Naive thymus-derived CD8-positive, alpha-beta T cell (primary cell): ENCODE measurements at places on chromosomes 7 and 10. TPM values are rescaled to one million over a fixed set of nuclear protein-coding genes. Genes with fewer than 3 reads are reported as not detected.

SLC39A12 gene
- polyA plus RNA-seq = not detected

PIP gene
- polyA plus RNA-seq = not detected

PLXNA4 gene
- 0.18 TPM for polyA plus RNA-seq

HEPACAM2 gene
- polyA plus RNA-seq = not detected

FAM131B gene
- polyA plus RNA-seq = 0.44 TPM

LRRN3 gene
- polyA plus RNA-seq = 127 TPM

ODAD2 gene
- polyA plus RNA-seq = 0.15 TPM

DNA sequence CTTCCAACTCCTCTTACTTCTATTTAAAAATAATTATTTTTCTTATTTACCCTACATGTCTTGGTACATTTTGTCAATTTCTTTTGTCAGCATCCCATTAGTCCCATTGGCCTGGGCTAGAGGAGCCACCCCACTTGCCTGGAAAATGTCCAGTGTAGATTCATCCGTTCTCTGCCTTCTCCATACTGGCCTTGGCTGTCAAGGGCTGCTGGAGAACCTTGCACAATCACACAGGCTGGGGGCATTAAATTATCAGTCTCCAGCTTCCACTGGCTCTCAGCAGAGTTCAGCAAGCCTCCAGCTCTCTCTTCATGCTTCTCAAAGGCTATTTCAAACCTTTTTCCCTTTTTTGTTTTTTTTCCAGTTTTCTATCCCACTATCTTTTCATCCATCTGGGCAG is 13.8 kb upstream of the ZCCHC24 start:
- H3K4me1 ChIP-seq = no peaks in the 10 kb centered on the region
- no peak overlapping the region for H3K27ac ChIP-seq

- no peak overlapping the region for H3K27ac ChIP-seq
- H3K36me3 ChIP-seq = no peaks in the 10 kb centered on the region
- H3K27me3 ChIP-seq = no peaks in the 10 kb centered on the region
- DNase-seq = no peak
Measured at GRCh38 chr10:76021398-76021797, 590.0 kb downstream of the LRMDA start.

- no peaks in the 10 kb centered on the region for H3K36me3 ChIP-seq
- no peak for DNase-seq
- H3K27ac ChIP-seq = no peak overlapping the region
- peaks cover 3% of the 10 kb centered on the region for H3K4me1 ChIP-seq
- H3K27me3 ChIP-seq = no peaks in the 10 kb centered on the region
Measured at GRCh38 chr10:15311569-15312280, 59.4 kb downstream of the FAM171A1 start.

DNA sequence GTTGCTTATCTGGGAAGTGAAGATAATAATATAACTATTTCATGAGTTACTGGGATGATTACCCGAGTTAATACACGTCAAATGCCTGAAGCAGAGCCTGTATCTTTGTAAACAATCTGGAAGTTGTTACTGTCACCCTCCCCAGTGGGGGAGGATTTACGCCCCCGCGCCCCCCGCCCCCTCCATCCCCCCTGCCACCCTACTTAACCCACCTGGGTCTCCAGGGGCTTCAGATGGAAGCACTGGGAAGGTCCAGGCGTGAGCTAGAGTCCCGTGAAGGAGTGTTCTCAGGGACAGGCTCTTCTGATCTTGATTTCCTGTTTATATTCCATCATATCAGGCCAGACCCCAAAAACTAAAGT is 691 bp upstream of the PPA1 start:
- no peaks in the 10 kb centered on the region for H3K27me3 ChIP-seq
- no peak for DNase-seq
- H3K36me3 ChIP-seq = no peaks in the 10 kb centered on the region
- peak overlapping the region; percentile 99 for H3K27ac ChIP-seq

GRCh38 chr10:17737027-17737965 is 14.7 kb upstream of the TMEM236 start:
- H3K4me1 ChIP-seq = peaks cover 2% of the 10 kb centered on the region
- DNase-seq = no peak
- no peak overlapping the region for H3K27ac ChIP-seq
- H3K4me3 ChIP-seq = no peak overlapping the region
- H3K27me3 ChIP-seq = no peaks in the 10 kb centered on the region

GRCh38 chr7:74452748-74453321 is 871 bp upstream of the GTF2IRD1 start:
- no peaks in the 10 kb centered on the region for H3K36me3 ChIP-seq
- H3K27me3 ChIP-seq = peaks cover 8% of the 10 kb centered on the region
- peak overlapping the region; percentile 65 for H3K27ac ChIP-seq
- DNase-seq = no peak

- no peak overlapping the region for H3K27ac ChIP-seq
- no peaks in the 10 kb centered on the region for H3K27me3 ChIP-seq
- H3K36me3 ChIP-seq = no peaks in the 10 kb centered on the region
Measured at GRCh38 chr10:70191972-70192305, 21.6 kb upstream of the SAR1A start.

GRCh38 chr7:22669692-22670421 is 57.1 kb upstream of the IL6 start:
- no peaks in the 10 kb centered on the region for H3K27me3 ChIP-seq
- H3K36me3 ChIP-seq = no peaks in the 10 kb centered on the region
- DNase-seq = no peak

GRCh38 chr10:73485320-73485719 is 10.5 kb downstream of the PPP3CB start:
- H3K4me1 ChIP-seq = peaks cover 33% of the 10 kb centered on the region
- H3K27ac ChIP-seq = peak overlapping the region; percentile 18
- no peaks in the 10 kb centered on the region for H3K27me3 ChIP-seq

DNA sequence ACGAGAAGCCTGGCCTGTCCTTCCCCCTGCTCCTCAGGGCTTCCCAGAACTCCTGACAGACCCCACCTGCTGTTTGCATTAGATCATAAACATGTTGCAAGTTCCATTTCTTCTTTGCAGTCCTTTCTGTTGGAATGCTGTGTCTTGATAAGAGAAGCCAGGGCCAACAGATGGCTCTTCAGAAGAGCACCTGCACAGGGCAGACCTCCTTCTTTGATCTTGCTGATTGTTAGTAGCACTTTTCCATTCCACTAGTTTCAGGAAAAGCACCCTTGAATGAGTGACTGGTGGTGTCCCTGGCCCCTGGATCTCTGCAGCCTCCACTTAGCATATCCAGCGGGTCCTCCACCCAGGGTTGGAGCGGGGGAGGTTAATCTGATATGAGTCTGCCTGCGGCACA is 243.2 kb downstream of the GFRA1 start:
- H3K36me3 ChIP-seq = peaks cover 2% of the 10 kb centered on the region
- H3K27ac ChIP-seq = no peak overlapping the region
- DNase-seq = no peak

DNA sequence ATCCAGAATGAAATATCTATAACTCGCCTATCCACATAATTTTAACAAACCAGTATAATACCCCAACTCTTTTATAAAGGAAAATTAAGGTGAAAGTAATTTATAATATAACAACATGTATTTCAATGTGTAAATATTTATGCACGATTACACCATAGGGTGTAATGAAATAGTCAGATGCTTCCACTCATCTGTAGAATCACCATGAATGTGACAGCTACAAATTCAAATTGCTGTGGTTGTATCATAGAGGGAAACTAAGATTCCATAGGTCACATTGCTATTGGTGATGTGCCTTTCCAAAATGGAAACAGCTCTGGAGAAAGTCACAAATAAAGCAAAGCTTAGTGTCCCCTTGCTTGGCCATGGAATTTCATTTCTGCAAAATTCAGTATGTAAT is 95.7 kb downstream of the CPED1 start:
- H3K4me1 ChIP-seq = no peaks in the 10 kb centered on the region
- no peaks in the 10 kb centered on the region for H3K36me3 ChIP-seq
- H3K4me3 ChIP-seq = no peak overlapping the region
- H3K27ac ChIP-seq = no peak overlapping the region

DNA sequence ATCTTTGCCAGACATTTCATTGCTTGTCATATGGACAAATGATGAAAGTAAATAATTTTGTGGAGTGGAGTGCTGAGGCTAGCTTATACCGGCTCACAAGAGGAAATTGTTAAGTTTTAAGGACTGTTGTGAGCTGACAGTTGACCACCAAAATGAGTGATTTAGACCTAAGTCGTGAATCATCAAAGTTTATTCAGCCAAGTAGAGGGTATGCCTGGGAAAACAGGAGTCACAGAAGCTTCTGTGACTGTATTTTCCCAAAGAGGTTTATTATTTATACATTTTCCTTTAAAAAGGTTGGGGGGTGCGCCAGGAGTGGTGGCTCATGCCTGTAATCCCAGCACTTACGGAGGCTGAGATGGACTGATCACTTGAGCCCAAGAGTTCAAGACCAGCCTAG is 21.8 kb downstream of the MRPS24 start:
- peaks cover 4% of the 10 kb centered on the region for H3K27me3 ChIP-seq
- no peak overlapping the region for H3K27ac ChIP-seq
- no peaks in the 10 kb centered on the region for H3K36me3 ChIP-seq
- DNase-seq = no peak

DNA sequence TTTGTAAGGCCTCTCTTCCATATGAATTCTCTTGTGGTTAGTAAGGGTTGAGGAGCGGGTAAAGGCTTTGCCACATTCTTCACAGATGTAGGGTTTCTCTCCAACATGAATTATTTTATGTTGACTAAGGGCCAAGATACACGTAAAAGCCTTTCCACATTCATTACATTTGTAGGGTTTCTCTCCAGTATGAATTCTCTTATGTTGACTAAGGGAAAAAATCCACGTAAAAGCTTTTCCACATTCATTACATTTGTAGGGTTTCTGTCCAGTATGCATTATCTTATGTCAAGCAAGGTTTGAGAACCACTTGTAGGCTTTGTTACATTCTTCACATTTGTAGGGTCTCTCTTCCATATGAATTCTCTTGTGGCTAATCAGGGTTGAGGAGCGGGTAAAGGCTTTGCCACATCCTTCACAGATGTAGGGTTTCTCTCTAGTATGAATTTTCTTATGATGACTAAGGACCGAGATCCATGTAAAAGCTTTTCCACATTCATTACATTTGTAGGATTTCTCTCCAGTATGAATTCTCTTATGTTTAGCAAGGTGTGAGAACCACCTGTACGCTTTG is 493.0 kb downstream of the ZNF479 start:
- DNase-seq = no peak
- H3K36me3 ChIP-seq = peaks cover 60% of the 10 kb centered on the region
- no peak overlapping the region for H3K27ac ChIP-seq
- H3K4me1 ChIP-seq = no peaks in the 10 kb centered on the region
- no peaks in the 10 kb centered on the region for H3K27me3 ChIP-seq
- H3K4me3 ChIP-seq = no peak overlapping the region

DNA sequence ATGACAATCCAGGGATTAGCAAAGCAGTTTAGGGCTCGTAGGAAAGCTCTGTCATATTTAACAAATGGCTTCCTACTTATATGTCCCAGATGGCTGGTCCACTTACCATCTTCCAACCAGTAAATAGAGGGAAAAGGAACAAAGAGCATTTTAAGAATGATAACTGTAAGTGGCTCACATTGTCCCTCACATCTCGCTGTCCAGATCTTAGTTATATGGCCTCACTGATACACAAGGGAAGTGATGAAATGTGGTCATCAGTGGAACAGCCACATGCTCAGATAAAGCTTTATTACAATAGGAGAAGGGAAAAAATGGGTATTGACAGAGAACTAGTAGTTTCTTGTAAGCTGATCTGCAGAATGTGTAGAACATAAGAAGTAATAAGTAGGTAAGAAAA is 35.8 kb downstream of the IQUB start:
- no peak overlapping the region for H3K4me3 ChIP-seq
- no peak overlapping the region for H3K27ac ChIP-seq
- peaks cover 29% of the 10 kb centered on the region for H3K27me3 ChIP-seq
- H3K36me3 ChIP-seq = no peaks in the 10 kb centered on the region
- H3K4me1 ChIP-seq = no peaks in the 10 kb centered on the region
- DNase-seq = no peak

GRCh38 chr10:42955493-42955889 is 121.4 kb upstream of the RET start:
- peaks cover 16% of the 10 kb centered on the region for H3K27me3 ChIP-seq
- H3K4me1 ChIP-seq = no peaks in the 10 kb centered on the region
- no peak overlapping the region for H3K27ac ChIP-seq
- no peak overlapping the region for H3K4me3 ChIP-seq

DNA sequence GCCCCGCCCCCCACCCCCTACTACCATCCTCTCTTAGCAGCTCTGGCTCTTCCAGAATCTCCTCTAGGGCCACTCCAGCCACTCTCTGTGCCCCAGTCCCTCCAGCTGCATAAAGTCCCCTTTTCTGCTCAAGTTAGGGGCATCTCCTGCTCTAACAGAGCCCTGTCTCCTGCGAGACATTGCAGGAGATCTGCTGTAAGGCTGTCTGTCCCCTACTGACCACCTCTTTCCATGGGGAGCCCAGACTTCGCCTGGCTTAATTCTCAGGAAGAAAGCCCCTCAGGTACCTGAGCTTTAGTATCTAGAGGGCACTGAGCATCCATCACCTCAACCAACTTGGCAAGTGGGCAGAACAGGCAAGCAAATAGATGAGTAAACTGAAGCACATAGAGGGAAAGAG is 200.7 kb upstream of the ZMIZ1 start:
- no peak for DNase-seq
- no peak overlapping the region for H3K4me3 ChIP-seq
- H3K36me3 ChIP-seq = no peaks in the 10 kb centered on the region
- H3K4me1 ChIP-seq = no peaks in the 10 kb centered on the region

- no peaks in the 10 kb centered on the region for H3K36me3 ChIP-seq
- H3K4me1 ChIP-seq = peaks cover 28% of the 10 kb centered on the region
- peak overlapping the region; percentile 63 for H3K27ac ChIP-seq
- H3K4me3 ChIP-seq = peak overlapping the region; percentile 34
Measured at GRCh38 chr7:111137296-111138192, 46.6 kb downstream of the LRRN3 start.

- no peaks in the 10 kb centered on the region for H3K27me3 ChIP-seq
- peak; percentile 21 for DNase-seq
- H3K36me3 ChIP-seq = no peaks in the 10 kb centered on the region
- peaks cover 46% of the 10 kb centered on the region for H3K4me1 ChIP-seq
Measured at GRCh38 chr7:105808703-105809590, 67.5 kb downstream of the ATXN7L1 start.

GRCh38 chr7:41731493-41732435 is 28.9 kb upstream of the INHBA start:
- H3K27me3 ChIP-seq = peaks cover 28% of the 10 kb centered on the region
- H3K4me1 ChIP-seq = peaks cover 4% of the 10 kb centered on the region
- no peaks in the 10 kb centered on the region for H3K36me3 ChIP-seq
- no peak for DNase-seq

GRCh38 chr10:1169186-1169885 is 113.2 kb downstream of the WDR37 start:
- DNase-seq = no peak
- no peaks in the 10 kb centered on the region for H3K4me1 ChIP-seq
- no peaks in the 10 kb centered on the region for H3K36me3 ChIP-seq
- H3K27ac ChIP-seq = no peak overlapping the region
